ENCODE measurements at places on chromosomes 5 and 9.

GRCh38 chr5:114010362-114010761, 351.5 kb upstream of the KCNN2 start:
- no peak for DNase-seq

GRCh38 chr5:165504674-165505073, 1999.3 kb downstream of the MAT2B start:
- no peak for DNase-seq

DNA sequence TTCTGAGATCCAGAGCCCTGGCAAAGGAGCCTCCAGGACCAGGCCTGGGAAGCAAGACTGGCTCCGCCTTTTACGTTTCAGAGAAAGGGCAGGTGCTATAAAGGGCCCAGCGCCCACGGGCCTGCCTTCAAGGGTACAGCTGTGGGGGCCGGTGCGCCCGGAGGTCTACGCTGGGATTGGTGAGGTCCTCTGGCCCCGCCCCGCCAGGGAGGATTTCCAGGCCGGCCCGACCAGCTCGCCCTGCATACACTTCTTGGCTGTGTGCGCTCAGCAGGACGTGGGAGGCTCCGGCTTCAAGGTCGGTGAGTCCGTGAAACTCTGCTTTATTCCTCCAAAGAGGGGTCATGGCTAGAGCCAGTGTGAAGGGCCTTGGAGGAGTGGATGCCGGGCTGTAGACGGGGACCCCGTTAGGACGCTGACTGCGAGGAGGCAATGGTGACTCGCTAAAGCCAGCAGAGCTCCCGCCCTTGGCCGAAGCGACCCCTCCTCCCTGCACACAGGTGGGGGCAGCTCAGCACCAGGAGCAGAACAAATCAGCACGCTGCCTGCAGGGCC, at the start of gene CKMT2:
Gene CKMT2 (plus strand): TSS at position 243 of the 555 bp plus-strand sequence. CDS start 17,811 bp downstream, outside the sequence.
- DNase-seq = no peak

DNA sequence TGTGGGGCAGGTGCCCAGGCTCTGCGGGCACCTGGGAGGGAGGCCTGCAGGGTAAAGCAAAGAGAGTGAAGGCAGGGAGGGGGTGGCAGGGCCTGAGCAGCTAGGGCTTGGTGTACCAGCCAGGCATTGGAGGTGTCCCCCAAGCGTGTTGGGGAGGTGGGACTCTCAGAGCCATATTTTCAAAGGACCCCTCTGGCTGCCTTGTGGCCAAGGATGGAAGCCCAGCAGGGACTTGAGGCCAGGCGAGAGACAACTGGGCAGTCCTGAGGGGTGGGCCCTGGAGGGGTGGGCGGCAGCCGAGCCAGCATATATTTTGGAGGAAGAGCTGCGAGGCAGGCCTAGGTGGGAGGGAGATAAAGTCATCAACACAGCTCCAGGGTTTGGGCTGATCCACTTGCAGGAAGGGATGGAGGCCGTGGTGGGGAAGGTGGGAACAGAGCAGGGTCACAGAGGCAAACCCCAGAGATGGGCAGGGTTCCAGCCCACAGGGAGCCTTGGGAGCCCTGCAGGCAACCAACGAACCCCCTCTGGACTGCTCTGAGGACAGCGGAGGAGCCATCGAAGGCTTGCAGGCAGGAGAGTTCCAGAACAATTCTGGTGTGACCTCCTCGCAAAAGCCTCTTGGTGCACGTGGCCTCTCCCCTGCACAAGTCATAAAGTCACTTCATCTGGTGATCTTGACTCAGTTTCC, 35.7 kb downstream of the DUSP1 start:
- no peak for DNase-seq

GRCh38 chr5:171593976-171594375, 174.5 kb downstream of the FGF18 start:
- DNase-seq = no peak

- no peak for DNase-seq
Observed at GRCh38 chr9:133658442-133659431, 22.6 kb downstream of the DBH start.

DNA sequence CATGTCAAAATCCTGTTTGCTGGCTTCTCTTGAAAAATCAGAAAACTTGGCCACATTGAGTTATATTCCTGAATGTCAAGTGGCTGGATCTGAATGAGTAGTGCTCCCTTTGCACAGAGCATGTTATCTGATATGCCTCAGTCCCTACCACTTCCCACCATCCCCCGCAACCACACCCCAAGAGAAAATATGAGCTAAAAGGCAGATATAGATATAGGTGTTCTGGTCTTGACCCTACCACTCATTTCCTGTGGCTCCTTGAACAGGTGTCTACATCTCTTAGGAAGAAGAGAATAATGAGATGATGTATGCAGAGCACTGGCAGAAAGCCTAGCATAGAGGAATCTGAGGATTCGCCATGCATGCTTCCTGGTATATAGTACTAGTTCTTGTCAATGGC, 6.6 kb upstream of the CYSTM1 start:
- no peak for DNase-seq

DNA sequence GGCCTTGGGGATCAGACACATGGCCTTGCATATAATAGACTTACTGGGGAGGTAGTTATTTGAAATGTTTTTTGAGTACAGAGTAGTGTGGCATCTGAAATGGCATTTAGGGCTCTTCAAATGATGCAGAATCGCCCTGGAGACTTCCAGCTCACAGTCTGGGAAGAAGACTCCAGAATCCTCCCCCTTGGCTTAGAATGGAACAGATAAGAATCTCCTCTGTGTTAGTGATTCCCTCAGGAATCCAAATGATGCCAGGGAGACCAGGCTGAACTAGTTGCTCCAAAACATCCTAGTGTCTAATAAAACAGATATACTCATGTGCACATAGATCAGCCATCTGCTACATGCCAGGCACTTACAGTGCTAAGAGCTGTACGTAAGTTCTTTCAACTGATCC, 38.6 kb upstream of the SMC5 start:
- no peak for DNase-seq

DNA sequence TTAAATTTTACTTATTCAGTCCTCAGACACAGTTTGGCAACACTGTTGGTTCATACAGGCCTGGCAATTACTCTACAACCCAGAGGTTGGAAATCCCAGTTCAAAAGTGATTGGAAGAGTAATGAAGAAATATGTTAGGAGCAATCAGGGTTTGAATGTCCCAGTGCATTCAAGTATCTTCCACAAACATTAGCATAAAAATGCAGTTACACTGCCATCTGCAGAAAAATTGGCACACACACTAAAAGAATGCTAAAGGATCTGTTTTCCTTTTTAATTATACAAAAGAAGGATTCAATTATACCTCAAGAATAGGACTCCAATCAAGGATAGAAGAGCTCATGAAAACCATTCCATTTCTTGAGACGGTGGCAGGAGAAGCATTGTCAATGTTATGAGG, 130.2 kb downstream of the DNAH5 start:
- DNase-seq = no peak

DNA sequence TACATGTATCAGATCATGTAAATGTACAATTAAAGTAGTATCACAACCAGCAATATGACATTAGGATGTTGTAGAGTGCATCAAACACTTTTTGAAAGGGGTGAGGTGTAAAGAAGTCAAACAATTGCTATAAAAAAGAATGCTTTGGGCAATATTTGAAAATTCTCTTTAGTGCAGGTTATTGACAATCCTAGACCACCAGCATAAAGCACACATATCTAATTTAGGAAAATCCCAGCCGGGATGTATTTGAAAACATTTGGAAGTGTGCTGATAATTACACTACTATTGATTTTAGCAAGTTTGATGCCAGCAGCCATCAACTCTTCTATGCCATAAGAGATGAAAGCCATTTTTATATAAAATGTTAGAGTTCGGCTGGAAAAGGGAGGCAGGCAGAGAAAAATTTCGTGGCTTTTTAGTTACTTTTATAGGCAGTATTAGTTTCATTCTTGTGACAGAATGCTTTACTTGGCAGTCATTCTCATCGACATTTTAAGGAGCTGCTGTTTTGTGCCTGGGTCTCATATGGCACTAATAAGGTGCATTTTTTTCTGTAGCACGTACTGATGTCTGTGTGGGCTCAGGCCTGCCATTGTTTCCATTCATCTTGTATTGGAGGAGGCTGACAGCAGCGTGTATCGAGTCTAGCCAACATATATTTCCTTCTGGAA, 285.7 kb downstream of the AOPEP start:
- no peak for DNase-seq

DNA sequence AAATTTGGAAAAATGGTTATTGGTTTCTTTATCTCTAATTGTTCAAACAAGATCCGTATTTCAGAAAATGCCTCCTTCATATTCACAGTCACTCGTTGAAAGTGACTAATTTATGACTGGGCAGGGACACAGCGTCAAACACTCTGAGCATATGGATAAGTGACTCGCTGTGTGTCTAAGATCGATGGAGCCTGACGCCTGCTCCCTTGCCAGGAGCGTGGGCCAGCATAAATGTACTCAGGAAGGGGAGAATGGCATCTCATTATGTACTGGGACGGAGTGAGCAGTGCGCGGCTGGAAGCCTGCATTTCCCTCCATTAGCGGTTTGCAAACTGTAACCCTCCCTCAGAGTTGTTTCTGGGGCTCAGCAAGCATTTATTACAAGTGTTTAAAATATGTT, 79.8 kb upstream of the CAST start:
- no peak for DNase-seq

- DNase-seq = no peak
Observed at GRCh38 chr9:95225076-95225725, 92.3 kb downstream of the FANCC start.

- DNase-seq = no peak
Observed at GRCh38 chr5:102570747-102571146, 71.9 kb upstream of the SLCO6A1 start.

DNA sequence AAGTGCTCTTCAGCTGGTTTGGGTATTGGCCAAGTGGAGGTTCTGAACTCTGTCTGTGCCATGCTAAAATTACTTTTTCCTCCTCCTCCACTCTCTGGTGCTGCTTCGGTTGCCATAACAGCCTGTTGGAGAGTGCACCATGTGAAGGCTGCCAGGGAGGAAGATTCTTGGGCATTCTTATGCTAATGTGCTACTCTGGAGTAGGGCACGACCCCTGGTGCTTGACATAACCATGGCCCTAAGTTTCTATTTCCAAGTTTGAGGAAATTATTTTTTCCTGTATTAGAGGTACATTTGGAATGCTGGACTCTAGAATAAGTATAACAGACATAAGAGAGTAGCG, 111.6 kb downstream of the ARHGAP26 start:
- no peak for DNase-seq

DNA sequence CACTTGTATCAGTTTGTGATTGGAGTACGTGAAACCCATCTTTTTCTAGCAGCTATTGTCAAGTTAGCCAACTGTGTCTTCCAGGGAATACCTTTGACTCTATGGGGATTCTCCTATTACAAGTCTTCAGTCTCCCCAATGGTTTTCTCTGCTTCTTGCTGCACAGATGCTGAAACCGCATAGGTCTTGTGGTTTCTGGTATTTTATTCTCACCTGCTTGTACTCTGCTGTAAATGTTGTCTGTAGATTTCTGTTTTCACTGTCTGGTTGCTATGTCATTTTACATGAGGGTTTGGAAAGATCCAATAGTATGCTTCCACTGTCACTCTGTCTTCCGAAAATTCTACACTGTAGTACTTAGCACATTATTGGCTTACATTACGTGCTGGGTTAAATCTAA, 1196.9 kb upstream of the C9orf72 start:
- no peak for DNase-seq

DNA sequence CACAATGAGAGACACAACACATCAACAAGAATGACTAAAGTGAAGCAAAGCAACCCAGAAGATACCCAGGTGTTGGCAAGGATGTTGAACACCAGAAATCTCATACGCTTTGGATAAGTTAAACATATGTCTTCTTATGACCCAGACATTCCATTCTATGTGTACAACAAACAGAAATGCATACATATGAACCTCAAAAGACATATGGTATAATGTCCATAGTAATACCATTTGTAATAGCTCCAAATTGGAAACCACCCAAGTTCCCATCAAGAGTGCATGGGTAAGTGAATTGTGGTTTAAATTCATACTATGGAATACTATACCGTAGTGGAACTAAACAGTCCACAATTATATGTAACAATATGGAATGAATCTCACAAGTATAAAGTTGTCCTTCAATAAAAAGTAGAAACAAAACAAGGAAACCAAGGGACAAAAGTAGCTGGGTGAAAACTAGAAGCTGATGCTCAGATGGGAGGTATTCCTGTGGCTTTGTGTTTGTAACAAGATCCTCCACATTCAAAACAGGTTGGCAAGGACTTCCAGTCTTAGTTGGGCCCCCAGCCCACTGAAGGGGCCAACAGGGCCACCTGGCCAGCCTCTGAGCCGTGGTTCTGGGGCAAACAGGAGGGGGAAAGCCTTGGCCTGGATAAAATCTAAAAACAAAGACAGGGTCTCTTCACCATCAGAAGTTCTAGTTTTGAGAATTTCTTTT, 171.8 kb upstream of the PITX1 start:
- DNase-seq = no peak

DNA sequence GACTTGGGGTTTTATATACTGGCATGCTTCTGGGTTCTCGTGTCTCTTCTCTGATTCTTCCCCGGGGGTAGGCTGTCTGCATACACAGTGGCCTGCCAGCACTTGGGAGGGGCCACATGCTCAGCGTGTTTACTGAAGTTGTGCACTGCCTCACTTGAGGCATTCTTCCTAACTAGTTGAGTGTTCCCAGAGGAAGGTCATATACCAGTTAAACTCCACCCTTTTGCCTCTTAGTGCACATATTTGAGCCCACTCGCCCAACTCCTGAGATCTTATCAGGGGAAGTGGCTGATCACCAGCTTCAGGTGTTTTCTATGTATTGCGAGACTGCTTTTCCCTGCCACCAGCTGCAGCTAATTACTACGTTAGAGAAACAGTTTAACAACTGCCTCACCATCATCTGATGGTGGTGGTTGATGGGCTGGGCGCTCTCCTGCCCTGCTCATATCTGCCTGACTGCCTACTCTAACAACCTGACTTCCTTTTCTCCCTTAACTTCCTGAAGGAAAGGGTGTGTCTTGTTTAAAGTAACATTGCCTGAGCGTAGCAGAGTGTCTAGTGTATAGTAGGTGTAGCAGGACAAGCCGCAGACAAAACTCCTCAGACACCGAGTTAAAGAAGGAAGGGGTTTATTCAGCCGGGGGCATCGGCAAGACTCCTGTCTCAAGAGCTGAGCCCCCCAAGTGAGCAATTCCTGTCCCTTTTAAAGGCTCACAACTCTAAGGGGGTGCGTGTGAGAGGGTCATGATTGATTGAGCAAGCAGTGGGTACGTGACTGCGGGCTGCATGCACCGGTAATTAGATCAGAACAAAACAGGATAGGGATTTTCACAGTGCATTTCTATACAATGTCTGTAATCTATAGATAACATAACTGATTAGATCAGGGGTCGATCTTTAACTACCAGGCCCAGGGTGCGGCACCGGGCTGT, 60.1 kb upstream of the CLINT1 start:
- no peak for DNase-seq

DNA sequence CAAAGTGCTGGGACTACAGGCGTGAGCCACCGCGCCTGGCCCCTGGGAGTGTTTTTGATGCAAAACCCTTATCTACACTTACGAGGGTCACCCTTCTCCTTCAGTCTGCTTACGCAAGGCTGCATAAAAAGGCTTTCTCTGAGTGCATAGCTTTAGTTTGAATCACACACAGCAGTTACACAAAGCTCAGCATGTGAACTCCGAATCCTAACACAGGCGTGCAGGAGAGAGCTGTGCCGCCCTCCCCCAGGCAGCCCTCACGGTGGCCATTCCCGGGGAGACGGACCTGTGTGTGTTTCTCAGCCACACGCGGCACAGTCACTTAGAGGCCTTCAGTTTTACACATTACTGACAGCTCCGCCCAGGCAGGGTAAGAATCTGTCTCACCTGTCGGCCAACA, 26.7 kb downstream of the EXD3 start:
- no peak for DNase-seq

Data from stimulated activated CD8-positive, alpha-beta memory T cell treated with anti-CD3 and anti-CD28 coated beads, Interleukin-4, amount 100 ng/mL, for 4 hours (primary cell).